ENCODE measurements at places on chromosomes 7 and 10. TPM values are rescaled to one million over a fixed set of nuclear protein-coding genes. Genes with fewer than 3 reads are reported as not detected.

GIMAP2 gene
- 24.6 TPM for polyA plus RNA-seq

IDI2 gene
- not detected for polyA plus RNA-seq

UBTD1 gene
- 28.0 TPM for polyA plus RNA-seq

DNA sequence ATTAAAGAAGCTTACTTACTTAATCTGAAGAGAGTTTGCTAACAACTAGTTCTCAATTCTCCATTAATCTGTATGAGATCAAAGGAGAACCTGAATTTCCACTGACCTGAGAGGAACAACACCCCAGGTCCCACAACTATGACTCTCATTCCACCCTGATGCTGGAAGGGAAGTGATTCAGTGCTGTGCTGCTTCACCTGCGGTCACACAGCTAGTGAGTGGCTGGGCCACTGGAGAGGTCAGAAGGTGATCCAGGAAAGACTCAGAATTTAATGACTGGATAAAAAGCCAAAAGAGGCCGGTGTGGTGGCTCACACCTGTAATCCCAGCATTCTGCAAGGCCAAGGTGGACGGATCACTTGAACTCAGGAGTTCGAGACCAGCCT, 23.6 kb downstream of the SORBS1 start:
- no peak for DNase-seq
